Cardiac septum (tissue), 1 donor: ENCODE measurements at places on chromosomes 2 and 18. TPM values are rescaled to one million over a fixed set of nuclear protein-coding genes. Genes with fewer than 3 reads are reported as not detected.

FAM237A gene
- total RNA-seq, result 1.9 TPM

LCT gene
- not detected for total RNA-seq

SP9 gene
- not detected for total RNA-seq

DNA sequence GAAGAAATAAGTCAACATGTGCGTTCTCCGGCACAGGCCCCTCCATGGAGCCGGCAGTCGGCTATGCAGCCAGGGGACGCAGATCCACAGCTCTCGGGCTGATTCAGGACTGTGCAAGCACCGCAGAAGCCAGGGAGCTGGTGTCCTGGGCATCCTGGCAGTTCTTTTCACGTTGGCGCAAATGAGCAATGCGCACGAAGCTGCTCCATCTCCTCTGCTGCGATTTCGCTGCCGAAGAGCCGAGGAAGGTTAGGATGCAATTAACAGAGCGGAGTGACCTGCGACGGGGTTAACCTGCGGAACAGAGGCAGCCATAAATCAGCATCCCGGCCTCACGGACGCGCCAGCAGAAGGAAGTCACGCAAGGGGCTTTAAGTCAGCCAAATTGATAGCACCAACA is 107.1 kb upstream of the POU3F3 start:
- no peak for DNase-seq

- no peak for DNase-seq
Measured at GRCh38 chr2:64582774-64583340, 58.7 kb downstream of the AFTPH start.

DNA sequence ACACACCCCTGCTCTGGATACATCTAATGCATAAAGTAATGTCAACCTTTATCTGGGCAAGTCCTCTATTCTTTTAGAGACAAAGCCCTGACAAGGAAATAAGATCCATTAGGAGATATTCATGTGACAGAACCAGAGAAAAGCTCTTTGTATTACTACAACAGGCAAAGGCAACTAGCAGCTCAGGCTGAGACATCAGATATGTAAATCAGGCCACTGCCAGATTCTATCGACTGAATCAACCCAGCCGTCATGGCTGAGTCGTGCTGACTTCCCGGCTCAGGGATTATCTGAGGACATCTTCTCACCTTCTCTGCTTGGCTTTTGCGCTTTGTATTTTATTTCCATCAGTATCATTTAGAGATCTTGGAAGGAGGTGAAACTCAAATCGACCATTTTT is 294.5 kb downstream of the PLCL1 start:
- no peak for DNase-seq

GRCh38 chr2:190812506-190813294 is 67.9 kb upstream of the GLS start:
- DNase-seq, result no peak

DNA sequence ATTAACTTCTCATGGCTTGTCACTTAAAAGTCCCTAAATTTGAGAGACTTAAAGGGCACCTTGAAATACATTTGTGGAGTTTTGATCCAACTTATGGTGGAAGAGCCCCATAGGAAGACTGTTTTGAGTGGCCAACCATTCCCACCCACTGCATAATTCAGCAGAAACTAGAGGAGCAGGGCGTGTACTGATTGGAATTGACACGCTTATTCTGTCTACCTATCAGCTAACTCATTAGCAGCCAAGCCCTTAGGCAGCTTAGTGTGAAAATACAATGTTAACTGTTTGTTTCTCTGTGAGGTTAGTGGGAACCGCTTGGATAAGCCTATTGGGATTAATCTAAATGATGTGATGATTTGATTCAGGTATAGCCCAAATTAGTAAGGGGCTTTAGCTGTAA is 6.4 kb downstream of the LGALSL start:
- DNase-seq, result no peak

DNA sequence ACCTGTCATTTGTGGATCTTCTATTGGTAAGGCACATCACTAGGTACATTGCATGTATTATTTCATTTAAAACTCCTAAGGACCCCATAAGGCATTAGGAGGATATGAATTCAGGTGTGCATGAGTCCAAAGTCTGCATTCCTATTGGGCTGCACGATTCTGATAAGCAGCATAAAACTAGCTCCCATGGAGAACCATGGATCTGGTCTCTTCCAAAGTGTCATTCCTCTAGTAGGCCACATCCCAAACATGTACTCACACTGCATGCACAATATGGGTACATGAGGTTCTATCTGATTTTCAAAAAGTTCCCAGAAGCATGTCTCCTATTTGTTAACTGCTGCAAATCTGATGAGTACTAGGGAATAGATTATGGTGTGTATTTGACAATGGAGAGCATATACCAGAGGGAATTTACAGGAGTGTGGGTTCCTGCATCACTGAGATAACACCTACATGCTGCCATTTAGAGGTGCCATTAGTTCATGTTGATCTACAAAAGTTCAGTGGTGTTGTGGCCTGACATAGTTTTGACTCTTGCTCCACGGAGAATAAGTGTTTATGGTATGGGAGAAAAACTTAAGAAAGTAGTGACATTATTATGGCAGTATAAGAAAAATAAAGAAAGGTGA is 11.3 kb downstream of the CYTIP start:
- DNase-seq, result no peak

DNA sequence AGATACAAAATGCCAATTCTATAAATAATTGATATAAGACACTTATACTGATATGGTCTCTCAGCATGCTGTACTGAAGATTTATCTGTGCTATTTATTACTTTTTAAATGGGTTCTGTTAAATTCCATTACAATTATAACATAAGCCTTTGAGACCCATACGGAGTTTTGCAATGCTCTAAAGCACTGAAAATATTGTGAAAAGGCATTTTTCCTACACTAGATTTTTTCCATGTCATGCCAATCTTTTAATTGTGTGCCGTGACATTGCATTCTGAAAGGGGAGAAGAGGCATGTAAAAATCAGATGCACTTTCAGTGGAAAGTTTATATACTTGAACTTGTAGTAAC is 46.5 kb downstream of the EFEMP1 start:
- DNase-seq, result no peak

- DNase-seq, result no peak
Measured at GRCh38 chr18:70194227-70194890, 11.1 kb downstream of the RTTN start.

- no peak for DNase-seq
Measured at GRCh38 chr2:119758881-119759450, 756 bp upstream of the PTPN4 start.
